ENCODE measurements at places on chromosomes 7 and 10.

DNA sequence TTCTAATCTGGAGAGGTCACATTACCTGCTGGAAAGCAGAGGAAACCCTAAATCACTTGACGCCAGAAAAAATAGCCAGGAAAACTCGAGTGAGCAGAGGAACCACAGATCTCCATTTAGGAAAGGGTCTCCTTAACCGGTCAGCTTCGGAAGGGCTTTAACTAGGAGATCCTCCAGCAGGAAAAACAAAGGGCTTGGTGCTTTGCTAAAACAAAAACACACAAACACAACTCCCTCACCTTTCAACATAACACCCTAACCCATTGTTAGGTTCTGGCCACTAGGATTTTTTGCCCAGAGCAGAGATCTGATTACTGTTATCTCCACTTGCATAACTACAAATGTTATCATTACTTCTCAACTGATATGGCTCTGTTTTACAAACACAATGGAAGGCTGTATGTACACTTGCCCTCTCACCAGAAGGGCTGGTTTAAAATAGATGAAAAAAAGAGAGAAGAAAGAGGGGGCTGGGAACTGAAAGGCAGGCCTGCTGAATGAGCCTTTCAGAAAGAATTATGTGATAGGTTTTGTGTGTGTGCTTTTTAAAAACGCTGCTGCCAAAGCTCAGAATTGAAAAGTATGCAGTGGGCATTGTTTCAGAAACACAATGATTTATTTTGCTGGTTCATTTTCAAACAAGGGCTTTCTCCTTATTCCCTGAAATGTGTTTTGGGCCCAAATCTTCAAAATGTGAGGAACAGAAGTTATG is 161.5 kb downstream of the FGFR2 start:
- no peak for DNase-seq

DNA sequence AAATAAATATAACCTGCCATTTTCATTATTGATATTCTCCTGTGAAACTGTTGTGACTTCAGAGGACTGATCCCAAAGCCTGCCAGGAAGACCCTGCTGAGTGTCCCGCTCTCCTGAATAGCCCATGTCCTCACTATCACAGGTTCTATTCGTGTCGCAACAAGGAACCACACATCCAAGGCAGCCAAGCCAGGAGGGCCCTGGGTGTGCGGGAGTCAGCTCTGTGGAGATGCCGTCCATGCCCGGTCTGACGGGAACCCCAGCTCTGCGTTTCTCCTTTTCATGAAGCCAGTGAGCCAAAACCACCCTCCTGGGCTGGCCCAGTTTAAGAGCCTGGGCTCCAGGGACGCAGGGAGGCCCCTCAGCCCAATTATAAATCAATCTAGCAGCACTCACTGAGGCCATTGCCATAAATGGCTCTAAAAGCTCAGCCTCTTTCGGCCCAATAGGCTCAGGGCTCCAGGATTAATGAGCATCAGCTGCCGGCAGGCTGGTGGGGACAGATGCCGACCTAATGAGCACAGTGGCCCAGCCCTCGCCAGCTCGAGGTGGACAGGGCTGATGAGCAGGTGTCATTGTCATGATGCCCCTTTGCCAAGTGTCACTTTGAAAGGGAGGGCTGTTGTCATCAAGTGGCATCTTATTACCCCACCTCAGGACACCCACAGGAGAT is 177.9 kb downstream of the PLXNA4 start:
- DNase-seq: no peak

DNA sequence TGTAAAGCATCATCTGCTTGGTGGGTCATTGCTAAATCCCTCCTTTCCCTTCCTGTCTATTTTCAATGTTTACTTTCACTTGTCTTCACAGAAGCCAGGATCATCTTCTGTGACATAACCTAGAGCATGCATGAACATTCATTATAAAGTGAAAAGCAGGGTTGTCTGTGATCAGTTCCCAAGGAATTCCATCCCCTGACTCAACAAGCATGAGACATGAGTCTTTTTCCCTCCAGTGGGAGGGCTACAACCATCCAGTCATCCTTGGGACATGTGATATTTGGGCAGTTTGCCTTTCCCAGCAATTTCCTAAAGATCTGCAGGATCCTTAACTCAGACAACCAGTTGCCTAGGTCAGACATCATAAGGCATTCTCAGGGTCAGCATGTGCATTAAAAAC is 166.3 kb upstream of the TMEM196 start:
- no peak for DNase-seq

DNA sequence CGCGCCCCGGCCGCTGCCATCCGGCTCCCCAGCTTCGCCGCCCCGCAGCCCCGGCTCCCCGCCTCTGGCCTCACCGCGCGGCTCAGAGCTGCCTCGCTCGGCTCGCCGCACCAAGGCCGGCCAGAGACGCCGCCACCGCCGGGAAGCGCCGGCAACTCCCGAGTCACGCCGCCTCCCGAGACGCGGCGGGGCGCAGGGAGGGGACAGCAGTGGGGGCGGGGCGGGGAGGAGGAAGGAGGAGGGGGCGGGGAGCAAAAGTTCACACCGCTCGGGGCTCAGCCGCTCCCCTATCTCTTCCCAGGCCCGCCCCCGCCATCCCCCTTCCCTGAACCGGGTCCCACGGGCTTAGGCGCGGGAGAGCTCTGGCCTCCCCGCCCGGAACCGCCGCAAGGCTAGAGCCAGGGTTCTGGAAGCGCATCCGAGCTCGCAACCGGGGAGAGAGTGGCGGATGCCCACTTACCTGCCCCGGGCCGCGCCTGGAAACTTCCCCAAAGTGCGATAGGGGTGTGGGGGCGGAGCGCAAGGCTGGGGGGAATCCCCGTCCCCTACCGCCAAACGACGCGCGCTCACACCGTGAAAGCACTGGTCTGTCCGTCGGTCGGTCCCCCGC is 1.0 kb downstream of the CHST15 start:
- DNase-seq: peak; percentile 74

GRCh38 chr7:24724451-24725190 is 32.6 kb downstream of the GSDME start:
- no peak for DNase-seq

DNA sequence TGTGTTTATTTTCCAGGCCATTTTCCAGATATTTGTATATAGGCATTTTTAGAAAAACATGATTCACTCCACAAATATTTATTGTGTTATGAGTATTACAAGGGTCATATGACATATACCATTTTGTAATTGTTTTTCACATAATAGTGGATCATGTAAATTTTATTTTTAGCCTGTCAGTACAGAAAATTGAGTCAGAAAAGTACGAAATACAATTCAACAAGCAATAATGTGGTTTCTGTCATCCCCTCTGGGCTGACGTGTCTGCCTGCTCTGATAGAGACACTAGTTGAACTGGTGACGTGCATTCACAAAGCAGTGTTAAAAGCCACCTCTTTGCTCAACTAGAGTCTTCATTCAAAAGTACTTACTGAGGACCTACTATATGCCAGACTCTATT is 97.9 kb upstream of the STEAP1B start:
- no peak for DNase-seq

DNA sequence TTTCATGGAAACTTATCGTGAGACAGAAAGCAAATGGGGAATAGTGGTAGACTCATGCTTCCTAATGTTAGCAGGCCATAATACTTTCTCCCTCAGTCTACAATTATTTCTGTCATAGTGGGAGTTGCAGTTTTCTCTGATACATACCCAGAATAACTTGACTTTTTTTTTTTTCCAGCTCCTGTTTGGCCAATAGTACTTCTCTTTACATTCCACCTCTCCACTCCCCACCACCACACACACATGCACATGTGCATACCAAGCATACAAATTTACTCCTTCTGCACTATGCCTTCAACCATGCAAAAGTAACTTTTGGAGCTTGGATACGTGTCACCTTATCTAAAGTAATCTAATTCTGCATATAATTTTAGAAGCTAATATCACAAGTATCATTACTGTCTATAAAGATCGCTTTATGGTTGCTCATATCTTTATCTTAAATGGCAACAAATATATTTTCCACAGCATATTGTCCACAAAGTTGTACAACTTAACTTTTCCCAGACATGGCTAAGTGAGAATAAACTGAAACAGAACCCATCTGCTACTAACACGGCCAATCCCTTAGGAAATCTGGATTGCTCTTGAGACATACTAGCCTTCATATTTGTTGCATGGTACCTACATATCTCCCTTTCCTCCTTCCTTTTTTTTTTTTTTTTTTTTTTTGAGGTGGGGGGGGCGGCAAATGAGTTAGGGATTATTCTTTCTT is 49.0 kb downstream of the TES start:
- DNase-seq: no peak

DNA sequence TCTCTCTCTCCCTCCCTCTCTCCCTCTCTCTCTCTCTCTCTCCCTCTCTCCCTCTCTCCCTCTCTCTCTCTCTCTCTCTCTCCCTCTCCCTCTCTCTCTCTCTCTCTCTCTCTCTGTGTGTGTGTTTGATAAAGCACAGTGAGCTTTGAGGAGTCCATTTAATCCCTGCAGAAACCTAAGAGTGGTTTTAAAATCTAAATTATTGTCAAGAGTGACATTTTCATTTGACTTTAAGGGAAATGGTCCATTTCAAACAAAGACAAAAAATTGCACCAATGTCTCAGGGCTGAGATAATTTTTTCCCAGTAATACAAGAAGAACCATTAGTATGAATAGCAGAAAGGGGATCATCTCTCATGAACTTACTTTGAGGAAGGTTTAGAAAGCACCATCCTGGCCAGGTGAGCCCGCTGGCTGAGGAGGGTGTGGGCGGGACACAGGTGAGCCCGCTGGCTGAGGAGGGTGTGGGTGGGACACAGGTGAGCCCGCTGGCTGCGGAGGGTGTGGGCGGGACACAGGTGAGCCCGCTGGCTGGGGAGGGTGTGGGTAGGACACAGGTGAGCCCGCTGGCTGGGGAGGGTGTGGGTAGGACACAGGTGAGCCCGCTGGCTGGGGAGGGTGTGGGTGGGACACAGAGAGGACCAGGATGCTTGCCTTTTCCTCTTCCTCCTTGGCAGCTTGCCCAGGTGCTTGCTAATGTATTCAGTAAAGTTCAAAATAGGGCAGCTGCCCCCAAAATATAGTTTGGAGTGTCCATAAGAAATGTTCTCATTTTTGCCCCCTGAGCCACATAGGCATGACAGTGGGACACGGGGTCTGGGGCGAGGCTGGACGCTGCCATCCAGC is 125.0 kb downstream of the DNAJB6 start:
- no peak for DNase-seq

- no peak for DNase-seq
Observed at GRCh38 chr10:122490786-122491680, 29.7 kb downstream of the HTRA1 start.

GRCh38 chr10:89710753-89711152 is 9.4 kb downstream of the KIF20B start:
- DNase-seq: no peak

- peak; percentile 65 for DNase-seq
Observed at GRCh38 chr7:100493476-100494264, 9.9 kb downstream of the NYAP1 start.

DNA sequence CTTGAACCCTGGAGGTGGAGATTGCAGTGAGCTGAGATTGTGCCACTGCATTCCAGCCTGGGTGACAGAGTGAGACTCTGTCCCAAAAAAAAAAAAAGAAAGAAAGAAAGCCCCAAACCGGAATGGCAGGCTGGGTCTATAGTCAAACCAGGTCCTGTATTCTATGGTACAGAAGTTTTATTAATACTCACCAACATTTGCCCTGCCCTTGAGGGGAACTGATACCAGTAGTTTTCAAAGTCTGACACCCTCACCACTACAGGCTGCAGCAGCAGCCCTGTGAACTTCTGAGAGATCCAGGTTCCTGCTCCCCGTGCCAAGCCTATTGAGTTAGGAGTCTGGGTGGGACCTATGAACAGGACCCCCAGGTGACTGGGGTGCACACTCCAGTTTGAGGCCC is 80.6 kb downstream of the RGS10 start:
- DNase-seq: peak; percentile 62

DNA sequence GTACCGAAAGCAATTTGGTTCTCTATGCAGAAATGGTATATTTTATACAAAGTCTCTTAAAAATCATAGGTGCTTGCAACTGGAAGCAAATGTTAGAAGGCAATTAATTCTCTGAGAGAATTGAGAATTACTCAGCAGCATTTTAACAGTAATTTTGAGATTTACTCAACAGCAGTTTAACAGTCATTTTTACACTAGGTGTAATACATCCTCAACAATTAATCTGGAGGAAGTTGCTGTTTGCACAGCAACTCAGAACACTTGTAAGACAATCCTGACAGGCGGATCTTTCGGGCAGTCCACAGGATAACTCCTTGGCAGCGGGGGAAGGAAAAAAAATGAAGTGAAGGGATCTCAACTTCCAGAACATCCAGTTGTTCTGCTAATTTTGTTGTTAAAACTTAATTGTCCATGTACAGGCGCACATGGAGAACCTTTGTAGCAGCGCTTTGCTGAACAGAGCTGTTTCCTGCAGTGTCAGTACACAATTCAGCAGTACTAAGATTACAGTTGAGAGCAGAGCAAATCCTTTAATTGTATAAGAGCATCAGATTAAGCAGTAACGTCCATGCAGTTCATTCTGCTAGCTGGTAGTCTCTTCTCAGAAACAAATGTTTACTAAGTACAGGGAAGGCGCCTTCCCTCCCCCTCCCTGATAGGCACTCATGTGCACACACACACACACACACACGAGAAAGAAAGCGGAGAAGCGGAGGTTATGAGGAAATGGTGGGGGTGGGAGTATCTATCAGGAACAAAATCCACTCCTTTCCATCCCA is 43.8 kb downstream of the ENO4 start:
- DNase-seq: no peak

DNA sequence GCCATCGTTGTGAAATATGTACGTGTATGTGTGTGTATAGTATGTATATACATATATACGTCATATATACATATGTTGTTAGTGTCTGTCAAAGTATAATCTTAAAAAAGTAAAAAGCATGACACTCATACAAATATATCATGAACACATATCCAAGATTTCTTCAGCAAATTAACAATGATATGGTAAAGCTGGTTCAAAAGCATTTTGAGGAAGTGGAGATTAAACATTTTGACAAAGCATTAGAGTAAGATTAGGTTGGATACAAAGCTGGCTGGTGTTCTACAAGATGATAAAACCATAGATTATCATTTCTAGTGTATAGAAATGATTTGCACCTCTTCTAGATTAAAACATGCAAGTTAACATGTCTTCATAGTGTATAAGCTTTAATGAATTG is 771 bp upstream of the NUDCD3 start:
- DNase-seq: no peak

DNA sequence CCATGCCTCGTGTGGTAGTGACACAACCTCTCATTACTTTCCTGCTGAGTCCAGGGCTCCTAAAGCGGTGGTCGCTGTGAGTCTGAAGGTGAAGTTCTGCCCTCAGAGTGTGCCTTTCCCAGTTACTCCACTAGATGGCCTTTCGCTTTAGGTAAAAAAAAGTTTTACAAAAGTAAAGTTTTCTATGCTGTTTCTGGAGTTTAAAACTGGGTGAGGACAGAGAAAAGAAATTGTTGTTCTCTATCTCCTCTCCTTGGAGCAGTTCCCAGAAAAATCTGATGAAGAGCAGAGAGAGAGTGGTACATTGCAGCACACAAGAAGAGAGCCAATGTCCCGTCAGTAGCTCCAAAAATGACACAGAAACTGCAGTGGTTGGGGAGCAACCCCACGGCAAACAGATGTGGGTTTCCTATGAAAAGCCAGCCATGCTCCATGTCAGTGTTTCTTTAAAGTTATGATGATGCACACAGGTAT is 257.1 kb downstream of the GLI3 start:
- DNase-seq: no peak
